NCI-H774 (cell line): ENCODE measurements at places on chromosomes 11 and 22.
A peak's percentile ranks its signal among the peaks of the same experiment; 100 is the strongest.

- DNase-seq, result no peak
Measured at GRCh38 chr22:43569111-43569510, 157.3 kb downstream of the MPPED1 start.

GRCh38 chr11:69004411-69005182 is 8.4 kb downstream of the MRGPRF start:
- DNase-seq, result no peak

- no peak for DNase-seq
Measured at GRCh38 chr11:108654994-108655631, 9.8 kb upstream of the DDX10 start.

DNA sequence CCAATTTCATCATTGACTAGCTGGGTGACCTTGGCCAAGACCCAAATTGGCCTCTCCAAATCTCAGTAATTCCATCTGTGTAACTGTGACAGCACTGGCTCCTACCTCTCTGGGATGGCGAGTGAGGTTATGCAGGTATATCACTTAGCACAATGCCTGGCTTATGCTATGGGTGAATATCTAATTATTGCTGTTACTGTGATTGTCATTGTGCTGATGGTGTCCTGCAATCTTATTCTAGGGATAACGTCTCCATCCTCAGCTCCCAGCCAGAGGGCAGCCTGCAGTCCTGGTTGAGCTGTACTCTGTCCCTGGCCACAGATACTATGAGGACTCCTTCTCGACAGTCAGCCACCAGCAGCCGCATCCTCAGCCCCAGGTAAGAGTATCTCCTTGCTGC is 164.8 kb upstream of the SEZ6L start:
- DNase-seq, result no peak

- no peak for DNase-seq
Measured at GRCh38 chr11:57111619-57112018, 70.1 kb upstream of the LRRC55 start.

GRCh38 chr11:126007238-126007637 is 55.4 kb downstream of the CDON start:
- DNase-seq, result no peak

DNA sequence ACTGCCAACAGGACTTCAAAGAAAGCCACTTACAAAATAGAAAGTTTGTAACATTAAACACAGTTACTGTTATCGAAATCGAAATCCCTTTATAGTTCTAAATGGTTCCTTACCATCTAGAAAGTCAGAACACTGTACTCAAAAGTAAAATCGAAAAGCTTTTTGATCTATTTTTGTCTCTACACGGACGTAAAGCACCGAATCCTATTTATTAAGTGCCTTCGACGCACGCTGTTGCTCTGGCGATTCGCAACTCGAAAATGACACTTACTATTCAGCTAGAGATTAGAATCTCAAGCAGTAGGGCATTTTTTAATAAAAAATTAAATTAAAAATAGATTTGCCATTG is 78.3 kb downstream of the LARGE1 start:
- no peak for DNase-seq

DNA sequence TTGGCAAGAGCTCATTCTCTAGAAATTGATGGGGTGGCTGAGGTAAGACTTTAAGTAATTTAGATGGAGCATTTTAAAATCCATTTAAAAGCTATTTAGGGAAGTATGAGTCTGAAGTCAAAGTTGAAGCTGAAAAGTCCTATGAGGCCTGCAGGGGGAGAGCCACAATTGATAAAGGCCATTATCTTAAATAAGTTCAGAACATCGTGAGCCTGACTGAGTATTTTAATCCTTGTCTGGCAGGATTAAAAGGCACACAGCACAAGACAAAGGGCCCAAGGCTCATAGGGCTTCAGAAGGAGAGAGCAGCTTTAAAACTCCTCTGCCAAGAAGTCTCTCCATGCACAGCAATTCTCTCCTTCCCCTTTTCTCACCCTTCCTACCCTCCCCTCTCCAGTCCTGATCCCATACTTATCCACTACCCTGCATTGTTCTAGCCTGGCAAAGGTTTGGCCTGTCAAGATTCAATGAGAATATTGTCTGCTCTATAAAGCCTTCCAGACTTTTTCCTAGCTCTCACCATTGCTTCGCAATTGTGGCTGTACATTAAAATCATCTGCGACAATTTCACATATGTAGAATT is 1312.9 kb downstream of the FAM181B start:
- DNase-seq, result no peak

GRCh38 chr11:115712296-115712695 is 208.1 kb upstream of the CADM1 start:
- no peak for DNase-seq

GRCh38 chr11:101577461-101577860 is 6.3 kb downstream of the TRPC6 start:
- DNase-seq, result no peak

DNA sequence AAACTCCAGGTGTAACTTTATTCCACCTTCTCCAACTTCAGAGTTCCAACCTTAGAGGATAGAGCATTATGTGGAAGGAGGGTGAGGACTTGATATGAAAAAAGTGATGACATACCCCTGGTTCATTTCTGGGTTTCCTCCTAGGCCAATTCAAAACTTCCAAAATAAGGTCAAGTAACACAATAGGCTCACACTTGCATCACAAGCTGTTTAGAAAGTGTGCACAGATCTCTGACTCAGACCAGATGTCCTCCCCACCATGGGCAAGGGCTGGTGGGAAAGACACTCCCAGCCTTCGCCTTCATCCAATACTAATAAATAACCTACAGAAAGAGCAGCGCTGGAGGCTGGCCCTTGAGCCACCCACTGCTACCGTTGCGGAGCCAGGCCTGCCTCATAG is 5.8 kb upstream of the BUD13 start:
- no peak for DNase-seq

- no peak for DNase-seq
Measured at GRCh38 chr11:132078264-132079076, 708.1 kb downstream of the NTM start.

GRCh38 chr22:45304971-45305370 is 4.8 kb upstream of the FAM118A start:
- no peak for DNase-seq

GRCh38 chr22:40679249-40679963 is at the start of gene MCHR1:
Gene MCHR1 (plus strand): TSS chr22:40679484. CDS start chr22:40679653, 169 bp downstream.
- DNase-seq, result no peak

DNA sequence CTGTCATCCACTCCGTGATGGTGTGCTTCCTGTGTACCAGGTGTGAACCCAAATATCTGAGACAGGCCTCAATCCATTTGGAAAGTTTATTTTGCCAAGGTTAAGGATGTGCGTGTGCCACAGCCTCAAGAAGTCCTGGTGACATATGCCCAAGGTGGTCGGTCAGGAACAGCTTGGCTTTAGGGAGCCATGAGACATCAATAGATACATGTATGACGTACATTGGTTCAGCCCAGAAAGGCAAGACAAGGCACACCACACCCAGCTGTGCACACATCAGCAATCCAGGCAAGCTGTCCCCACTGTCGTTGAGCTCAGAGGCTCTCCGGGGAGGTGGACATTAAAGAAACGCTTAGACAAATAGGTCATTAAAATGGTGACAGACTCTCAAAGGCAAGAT is 56.8 kb upstream of the SHANK2 start:
- no peak for DNase-seq

DNA sequence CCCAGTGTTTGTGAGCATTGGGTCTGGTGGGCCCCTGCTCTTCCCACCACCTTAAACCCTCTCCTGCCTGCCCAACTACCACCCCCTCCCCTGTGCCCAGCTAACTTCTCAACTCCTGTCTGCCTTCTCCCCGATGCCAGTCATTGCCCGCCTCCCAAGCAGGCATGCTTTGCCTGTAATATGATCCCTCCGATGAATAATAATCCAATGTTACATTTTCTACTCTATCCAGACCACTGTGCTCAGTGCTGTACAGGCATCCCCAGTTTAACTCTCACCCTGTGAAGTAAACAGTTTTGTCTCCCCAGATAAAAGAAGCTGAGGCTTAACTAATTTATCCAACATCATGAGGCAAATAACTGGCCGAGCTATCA is 35.5 kb upstream of the OLFML1 start:
- no peak for DNase-seq

DNA sequence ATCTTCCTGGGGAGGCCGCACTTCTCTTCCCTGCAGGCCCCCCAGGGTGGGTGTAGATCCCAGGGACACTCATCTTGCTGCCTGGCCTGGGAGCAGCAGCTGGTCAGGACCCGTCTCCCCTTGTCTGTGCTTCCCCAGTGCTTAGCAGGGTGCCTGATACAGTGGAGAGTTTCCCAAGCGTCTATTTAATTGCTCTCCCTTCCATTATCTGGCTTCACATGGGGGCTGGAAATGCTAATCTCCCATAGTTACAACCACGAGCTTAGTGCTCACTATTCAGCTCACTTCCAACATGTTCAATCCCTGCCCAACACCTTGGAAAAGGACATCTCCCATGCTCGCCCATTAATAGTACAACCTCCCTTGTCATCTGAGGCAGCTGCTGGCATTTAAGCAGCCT is 100.5 kb downstream of the DSCAML1 start:
- DNase-seq, result peak; percentile 45

DNA sequence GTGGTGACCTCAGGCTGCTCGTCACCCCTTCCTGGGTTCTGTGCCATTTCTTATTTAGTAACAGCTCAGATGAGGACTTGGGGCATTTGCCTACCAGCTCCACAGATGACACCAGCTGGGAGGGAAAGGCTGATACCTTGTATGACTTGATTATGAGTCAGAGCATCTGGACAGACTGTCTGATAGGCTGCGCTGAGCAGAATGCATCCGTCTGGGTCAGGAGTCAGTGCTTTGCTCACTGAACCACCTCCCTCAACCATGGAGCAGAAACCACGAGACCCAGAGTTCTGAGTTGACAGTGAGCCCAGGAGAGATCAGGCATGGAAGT is 6.8 kb downstream of the ST14 start:
- DNase-seq, result no peak

DNA sequence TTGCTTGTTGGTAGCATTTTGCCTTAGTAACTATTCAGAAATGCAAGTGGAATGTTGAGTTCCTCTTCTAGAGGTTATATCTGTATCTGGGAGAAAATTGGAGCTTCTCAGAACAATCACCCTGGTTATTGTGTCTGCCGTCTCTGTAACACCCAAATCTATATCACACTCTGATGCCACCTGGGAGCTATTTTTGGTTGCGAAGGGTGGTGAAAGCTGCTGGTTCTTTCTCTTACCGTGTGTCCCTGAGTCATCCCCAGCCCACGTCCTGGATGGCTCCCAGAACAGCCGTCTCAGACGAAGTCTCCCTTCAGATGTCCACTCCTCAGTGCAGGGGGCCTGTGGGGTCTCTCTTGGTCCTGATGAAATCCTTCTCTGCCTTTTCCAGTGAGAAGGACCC is 83.5 kb downstream of the C22orf31 start:
- DNase-seq, result no peak

DNA sequence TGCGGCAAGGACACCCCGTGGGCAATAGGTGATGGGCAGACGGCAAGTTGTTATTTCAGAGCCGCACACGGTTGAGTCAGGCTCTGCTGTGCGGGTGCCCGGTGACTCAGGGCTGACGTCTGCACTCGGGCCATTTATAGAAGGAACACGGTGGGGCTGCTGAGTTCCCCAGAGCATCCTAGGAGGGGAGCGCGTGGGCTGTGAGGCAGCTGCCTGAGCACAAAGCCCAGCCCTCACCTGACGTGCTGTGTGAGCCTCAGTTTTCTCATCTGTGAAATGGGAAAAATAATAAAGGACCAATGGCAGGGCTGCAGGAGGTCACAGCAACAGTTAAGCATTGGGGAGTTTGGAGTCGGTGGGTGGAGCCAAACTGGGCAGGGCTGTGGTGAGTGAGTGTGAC is 11.3 kb upstream of the RHOD start:
- no peak for DNase-seq

GRCh38 chr11:126403022-126403581 is 47.6 kb downstream of the ST3GAL4 start:
- no peak for DNase-seq

GRCh38 chr22:35542157-35542938 is 1.7 kb downstream of the RASD2 start:
- no peak for DNase-seq

DNA sequence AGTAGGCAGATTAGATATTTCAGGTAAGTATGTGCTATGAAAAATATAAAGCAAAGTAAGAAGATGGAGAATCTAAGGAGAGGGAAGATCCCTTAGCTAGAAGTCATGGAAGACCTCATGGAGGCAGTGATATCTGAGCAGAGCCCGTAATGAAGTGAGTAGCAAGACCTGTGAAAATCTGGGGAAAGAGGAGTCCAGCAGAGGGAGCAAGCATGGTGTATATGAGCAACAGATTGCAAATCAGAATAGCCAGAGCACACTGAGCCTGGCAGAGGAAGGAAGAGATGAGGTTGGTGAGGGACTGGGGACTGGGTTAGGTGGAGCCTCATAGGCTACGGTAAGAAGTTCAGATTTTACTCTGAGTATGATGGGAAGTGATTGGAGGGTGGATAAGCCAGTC is 9.4 kb downstream of the LHFPL7 start:
- no peak for DNase-seq

DNA sequence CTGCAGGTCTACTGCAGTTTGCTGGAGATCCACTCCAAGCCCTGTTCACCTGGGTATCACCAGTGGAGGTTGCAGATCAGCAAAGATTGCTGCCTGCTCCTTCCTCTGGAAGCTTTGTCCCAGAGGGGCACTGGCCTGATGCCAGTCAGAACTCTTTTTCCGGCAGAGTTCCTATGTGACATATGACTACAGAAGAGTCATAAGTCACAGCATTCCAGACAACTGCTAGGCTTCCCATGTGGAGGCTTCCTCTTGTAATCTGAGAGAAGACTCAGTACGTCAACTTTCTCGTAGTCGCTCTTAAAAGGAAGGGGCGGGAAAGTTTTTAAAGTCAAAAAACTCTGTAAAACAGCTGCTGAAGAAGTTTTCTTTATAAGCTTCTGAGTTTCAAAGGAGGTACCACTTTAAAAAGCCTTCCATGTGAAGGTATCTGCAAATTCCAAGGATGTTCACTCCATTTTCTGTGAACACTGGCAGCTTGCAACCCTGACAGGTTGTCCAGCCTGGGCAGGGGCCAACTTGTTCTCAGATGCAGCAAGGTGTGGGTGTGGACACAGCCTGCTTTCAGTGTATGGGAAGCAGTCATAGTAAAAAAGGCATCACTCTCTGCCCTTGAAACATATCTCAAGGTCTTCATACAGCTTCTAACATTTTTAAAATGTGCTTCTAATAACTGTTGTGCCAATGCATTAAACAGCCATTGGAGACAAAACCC is 97.8 kb downstream of the ME3 start:
- DNase-seq, result no peak

- DNase-seq, result no peak
Measured at GRCh38 chr11:1586699-1587098, 1.6 kb upstream of the KRTAP5-1 start.

GRCh38 chr11:93072229-93072914 is 102.9 kb downstream of the MTNR1B start:
- DNase-seq, result no peak

DNA sequence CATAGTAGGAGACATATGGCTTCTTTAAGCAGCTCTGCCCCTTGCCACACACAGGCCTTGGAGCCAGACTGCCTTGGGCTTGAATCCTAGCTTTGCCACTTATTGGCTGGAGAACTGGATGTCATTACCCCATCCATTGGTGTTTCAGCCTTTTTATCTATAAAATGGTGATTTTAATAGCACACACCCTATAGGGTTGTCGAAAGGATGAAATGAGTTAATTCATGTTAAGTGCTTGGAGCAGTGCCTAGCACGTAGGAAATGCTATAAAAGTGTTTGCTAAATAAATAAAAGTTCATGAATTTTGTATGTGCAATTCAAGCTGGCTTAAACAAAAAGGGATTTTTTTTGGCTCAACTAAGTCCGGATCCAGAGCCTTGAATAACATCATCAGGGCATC is 120.7 kb downstream of the TIMP3 start:
- no peak for DNase-seq
